CD14-positive monocyte (primary cell): ENCODE measurements at places on chromosomes 13 and 19. TPM values are rescaled to one million over a fixed set of nuclear protein-coding genes. Genes with fewer than 3 reads are reported as not detected.

SULT2B1 gene
- polyA plus RNA-seq = 0.09 and 0.10 TPM in 2 replicates

EFNA2 gene
- polyA plus RNA-seq = not detected

ZIM2 gene
- not detected for polyA plus RNA-seq

DNA sequence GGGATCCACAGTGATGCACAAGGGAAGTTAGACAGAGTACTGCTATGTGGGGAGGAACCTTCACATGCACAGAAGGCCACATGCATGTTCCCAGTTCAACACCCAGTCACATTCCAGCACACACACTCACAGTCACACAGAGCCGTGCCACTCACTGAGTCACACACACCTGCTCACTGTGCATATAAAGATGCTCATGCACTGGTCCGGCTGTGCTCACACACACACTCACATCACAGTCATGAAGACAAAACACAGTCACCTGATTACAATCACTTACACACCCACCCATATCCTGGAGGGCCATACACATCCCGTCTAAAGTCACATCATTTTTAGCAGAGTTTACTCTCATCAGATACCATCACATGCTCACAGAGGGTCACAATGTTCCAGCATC is 478 bp downstream of the CLC start:
- peaks cover 5% of the 10 kb centered on the region for H3K4me1 ChIP-seq
- H3K27ac ChIP-seq = no peak overlapping the region
- H3K4me3 ChIP-seq = no peak overlapping the region
- no peak for DNase-seq
- H3K36me3 ChIP-seq = no peaks in the 10 kb centered on the region

DNA sequence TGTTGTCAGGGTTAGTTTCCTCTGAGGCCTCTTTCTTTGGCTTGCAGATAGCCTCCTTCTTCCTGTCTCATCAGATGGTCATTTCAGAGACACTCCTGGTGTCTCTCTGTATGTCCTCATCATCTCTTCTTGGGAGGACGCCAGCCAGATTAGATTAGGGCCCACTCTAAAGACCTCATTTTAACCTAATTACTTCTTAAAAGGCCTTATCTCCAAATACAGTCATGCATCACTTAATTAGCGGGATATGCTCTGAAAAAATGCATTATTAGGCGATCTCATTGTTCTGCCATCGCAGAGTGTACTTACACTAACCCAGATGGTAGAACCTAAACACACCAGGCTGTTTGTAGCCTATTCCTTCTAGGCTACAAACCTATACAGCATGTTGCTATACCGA is 89.0 kb downstream of the CDK8 start:
- no peaks in the 10 kb centered on the region for H3K36me3 ChIP-seq
- H3K4me3 ChIP-seq = no peak overlapping the region
- H3K27ac ChIP-seq = no peak overlapping the region
- no peaks in the 10 kb centered on the region for H3K27me3 ChIP-seq
